ENCODE measurements at places on chromosomes 1 and 21. TPM values are rescaled to one million over a fixed set of nuclear protein-coding genes. Genes with fewer than 3 reads are reported as not detected.

SMIM1 gene
- 6.6 TPM for polyA plus RNA-seq

OR2L5 gene
- not detected for polyA plus RNA-seq

LDLRAD1 gene
- not detected for polyA plus RNA-seq

GPR52 gene
- not detected for polyA plus RNA-seq

FAM43B gene
- 1.00 TPM for polyA plus RNA-seq

ATG4C gene
- polyA plus RNA-seq: 19.2 TPM

TRIM63 gene
- polyA plus RNA-seq: 1.2 TPM

PSEN2 gene
- 18.0 TPM for polyA plus RNA-seq

FAM167B gene
- 5.8 TPM for polyA plus RNA-seq

NPR1 gene
- 61.2 TPM for polyA plus RNA-seq

CENPF gene
- polyA plus RNA-seq: 153 TPM

TAF5L gene
- polyA plus RNA-seq: 20.4 TPM

BLZF1 gene
- polyA plus RNA-seq: 32.2 TPM

TMEM200B gene
- 13.4 TPM for polyA plus RNA-seq

AGMAT gene
- 35.3 TPM for polyA plus RNA-seq

IGSF3 gene
- 29.5 TPM for polyA plus RNA-seq

CRNN gene
- polyA plus RNA-seq: not detected

TNNT2 gene
- 56.4 TPM for polyA plus RNA-seq

FCRL4 gene
- not detected for polyA plus RNA-seq

CYYR1 gene
- 54.1 TPM for polyA plus RNA-seq

TRIM58 gene
- polyA plus RNA-seq: 1.0 TPM

ELAVL4 gene
- polyA plus RNA-seq: 3.2 TPM

AQP10 gene
- polyA plus RNA-seq: 0.13 TPM

CAMTA1 gene
- 88.8 TPM for polyA plus RNA-seq

CNTN2 gene
- polyA plus RNA-seq: 0.95 TPM

OR2T2 gene
- not detected for polyA plus RNA-seq

FCRL2 gene
- 0.17 TPM for polyA plus RNA-seq

TTC34 gene
- 1.3 TPM for polyA plus RNA-seq

MCOLN3 gene
- 23.1 TPM for polyA plus RNA-seq

KRTAP7-1 gene
- polyA plus RNA-seq: not detected

TMCC2 gene
- 6.3 TPM for polyA plus RNA-seq

C2CD4D gene
- polyA plus RNA-seq: 0.20 TPM

BCAN gene
- 0.08 TPM for polyA plus RNA-seq

PGBD5 gene
- 5.8 TPM for polyA plus RNA-seq

CFAP45 gene
- polyA plus RNA-seq: 3.8 TPM

C1orf146 gene
- polyA plus RNA-seq: 0.37 TPM

CLDN8 gene
- polyA plus RNA-seq: 48.9 TPM

TRIM67 gene
- polyA plus RNA-seq: 0.15 TPM

TESK2 gene
- 8.0 TPM for polyA plus RNA-seq

TINAGL1 gene
- polyA plus RNA-seq: 31.0 TPM
